ENCODE measurements at places on chromosomes 6 and 20.

GRCh38 chr20:46631212-46631869 is 19.9 kb downstream of the SLC13A3 start:
- no peak for DNase-seq

DNA sequence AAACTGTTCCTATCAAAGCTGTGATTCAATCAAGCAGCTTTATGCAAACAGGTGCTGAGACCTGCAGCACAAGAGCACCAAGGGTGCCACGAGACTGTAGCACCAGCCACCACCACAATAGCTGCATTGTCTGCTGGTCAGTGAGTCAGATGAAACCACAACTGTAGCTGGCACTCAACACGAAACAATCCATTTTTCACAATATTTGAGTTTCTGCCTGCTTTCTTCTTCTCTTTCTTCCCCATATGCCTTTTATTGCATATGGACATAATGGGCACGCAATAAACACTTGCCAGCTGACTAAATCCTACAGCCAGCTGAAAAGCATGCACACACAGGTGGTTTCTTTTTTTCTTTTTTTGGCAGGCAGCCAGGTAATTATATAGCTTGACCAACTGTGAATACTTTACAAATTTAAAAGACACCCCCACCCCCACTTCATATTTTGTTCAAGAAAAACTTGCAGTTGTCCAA is 16.6 kb downstream of the SLC2A12 start:
- DNase-seq: no peak

DNA sequence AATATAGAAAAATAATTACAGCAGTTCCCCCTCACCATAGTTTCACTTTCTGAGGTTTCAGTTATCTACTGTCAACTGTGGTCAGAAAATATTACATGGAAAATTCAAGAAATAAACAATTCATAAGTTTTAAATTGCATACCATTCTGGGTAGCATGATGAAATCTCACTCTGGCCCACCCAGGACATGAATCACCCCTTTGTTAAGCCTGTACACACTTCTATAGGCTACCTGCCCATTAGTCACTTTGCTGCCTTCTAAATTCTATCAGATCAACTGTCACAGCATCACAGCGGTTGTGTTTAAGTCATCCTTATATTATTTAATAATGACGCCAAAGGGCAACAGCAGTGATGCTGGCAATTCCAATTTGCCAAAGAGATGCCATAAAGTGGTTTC is 140.3 kb upstream of the RUNX2 start:
- DNase-seq: no peak

- DNase-seq: no peak
Observed at GRCh38 chr6:10170816-10171215, 244.1 kb downstream of the TFAP2A start.

DNA sequence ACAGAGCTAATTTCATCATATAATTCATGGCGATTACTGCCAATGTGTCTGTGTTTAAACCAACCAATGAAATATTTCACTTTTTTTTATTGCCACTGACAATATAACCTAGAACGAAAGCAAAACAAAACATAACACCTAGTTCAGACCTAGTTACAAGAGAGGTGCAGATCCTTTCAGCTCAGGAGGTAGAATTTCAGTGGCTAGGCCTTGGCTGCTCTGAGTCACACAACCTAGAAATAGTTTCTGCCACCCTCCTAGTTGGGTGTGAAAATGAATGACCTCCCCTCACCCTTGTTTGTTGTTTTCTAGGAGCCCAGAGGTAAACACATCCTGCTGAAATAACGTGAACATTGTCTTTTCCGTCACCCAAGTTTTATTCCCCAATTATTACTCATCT is 356.3 kb downstream of the HTR1B start:
- DNase-seq: no peak

- no peak for DNase-seq
Observed at GRCh38 chr6:47308198-47308517, 1.5 kb downstream of the TNFRSF21 start.

DNA sequence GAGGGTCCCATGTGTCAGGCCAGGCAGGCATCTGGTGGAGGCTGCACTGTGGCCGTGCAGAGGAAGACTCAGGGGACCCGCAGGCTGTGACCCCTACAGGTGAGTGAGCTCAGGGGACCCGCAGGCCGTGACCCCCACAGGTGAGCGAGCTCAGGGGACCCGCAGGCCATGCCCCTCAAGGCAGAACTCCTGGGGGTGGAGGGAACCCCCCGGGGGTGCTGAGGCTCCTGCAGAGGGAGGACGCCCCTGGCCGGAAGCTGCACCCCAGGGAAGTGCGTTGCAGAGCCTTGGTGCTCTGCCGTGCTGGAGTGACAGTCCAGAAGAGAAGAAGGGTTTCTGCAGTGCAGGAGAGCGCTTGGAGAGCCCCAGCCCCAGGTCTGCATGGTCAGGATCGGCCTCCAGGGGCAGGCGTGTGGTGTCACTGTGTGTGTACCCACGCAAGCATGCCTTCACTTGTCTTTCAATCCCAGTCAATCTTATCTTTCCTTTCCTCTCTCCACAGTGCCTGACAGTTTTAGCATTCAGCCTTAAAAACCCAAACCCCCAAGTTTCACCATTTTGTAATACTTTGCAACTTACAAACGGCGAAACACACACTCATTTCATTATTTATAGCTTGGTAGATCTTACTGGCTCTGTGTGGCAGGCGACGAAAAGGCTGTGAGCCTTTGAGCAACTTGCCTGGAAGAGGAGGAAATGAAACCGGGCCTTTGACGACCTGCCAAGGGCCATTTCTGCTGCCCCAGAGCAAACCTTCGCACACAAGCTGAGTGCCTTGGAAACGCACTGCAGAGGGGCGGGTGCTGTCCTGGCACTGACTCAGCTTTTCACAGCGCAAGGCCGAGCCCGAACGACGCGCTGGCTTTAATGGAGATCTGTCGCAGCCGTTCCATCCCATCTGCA is 101.4 kb upstream of the AGPAT4 start:
- DNase-seq: no peak

DNA sequence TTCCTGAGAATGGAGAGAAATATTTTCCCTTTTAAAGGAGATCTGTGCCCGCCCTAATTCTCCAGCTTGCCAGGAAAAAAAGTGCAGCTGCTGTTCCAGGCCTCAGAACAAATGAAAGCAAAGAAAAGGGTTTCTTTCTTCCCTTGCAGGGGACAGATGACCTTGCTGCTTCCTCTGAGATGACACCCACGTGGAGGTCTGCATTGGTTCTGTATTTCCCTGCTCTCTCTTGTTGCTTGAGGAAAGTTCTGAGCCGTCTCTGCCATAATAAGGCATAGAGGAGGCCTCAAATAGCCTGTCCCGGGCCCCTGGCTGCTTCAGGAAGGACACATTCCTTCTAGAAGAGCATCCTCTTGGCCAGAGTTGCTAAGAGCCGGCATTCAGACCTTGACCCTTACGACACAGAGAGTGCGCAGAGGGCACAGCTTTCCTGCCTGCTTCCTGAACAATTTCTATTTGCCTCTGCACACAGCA is 501.8 kb upstream of the SULF2 start:
- DNase-seq: no peak
